Femur (tissue), 1 donor: ENCODE measurements at places on chromosomes 11 and 22.

- no peak for DNase-seq
Observed at GRCh38 chr22:39629851-39630250, 59.3 kb downstream of the CACNA1I start.

GRCh38 chr22:50403701-50404101, 60.6 kb downstream of the PPP6R2 start:
- peak; percentile 69 for DNase-seq

- no peak for DNase-seq
Observed at GRCh38 chr22:46726986-46727317, 11.1 kb downstream of the CERK start.

GRCh38 chr11:86360775-86361395, 13.8 kb upstream of the CCDC81 start:
- DNase-seq: no peak

GRCh38 chr11:64531906-64532312, 59.1 kb upstream of the SLC22A12 start:
- no peak for DNase-seq

GRCh38 chr11:61327669-61328071, 5.2 kb downstream of the DDB1 start:
- no peak for DNase-seq

- DNase-seq: no peak
Observed at GRCh38 chr11:103364687-103365086, 255.5 kb downstream of the DYNC2H1 start.

- DNase-seq: peak; percentile 57
Observed at GRCh38 chr22:40703736-40704135, 24.5 kb downstream of the MCHR1 start.

GRCh38 chr11:79309407-79309806, 131.4 kb downstream of the TENM4 start:
- DNase-seq: peak; percentile 1

DNA sequence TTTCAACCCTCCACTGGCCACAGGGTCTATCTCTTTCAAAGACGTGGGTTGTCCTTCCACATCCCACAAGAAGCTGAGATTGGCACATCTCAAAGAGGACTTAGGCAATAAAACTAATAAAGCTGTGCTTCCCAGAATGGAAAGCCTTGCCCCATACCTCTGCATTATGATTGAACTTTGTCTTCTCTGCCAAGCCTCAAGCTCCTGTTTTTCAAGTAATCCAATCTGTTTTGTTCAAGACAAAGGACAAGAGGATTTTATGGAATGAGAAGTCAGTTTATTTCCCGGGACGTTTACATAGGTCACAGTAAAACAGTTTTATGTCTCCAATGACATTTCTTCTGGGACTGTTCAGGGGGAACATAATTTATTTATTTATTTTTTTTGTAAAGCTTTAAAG, 108.4 kb downstream of the GALNT18 start:
- DNase-seq: no peak

DNA sequence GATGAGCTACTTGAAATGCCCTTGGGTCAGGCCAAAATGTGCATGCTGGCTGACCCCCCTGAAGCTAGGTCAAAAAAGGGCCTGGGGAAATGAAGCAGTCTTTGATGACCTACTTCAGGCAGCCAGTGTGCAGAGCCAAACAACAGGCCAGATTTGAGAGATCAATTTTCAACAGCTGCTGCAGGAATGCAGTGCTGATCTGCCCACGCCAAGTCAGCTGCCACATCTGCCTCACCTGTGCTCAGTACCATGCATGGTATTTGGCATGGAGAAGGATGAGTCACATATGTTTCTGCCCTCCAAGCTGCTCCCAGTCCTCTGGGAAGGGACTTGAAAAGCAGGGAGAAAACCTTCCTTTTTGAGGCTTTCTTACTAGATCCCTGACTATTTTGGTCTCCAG, 35.8 kb downstream of the MTNR1B start:
- DNase-seq: peak; percentile 64

DNA sequence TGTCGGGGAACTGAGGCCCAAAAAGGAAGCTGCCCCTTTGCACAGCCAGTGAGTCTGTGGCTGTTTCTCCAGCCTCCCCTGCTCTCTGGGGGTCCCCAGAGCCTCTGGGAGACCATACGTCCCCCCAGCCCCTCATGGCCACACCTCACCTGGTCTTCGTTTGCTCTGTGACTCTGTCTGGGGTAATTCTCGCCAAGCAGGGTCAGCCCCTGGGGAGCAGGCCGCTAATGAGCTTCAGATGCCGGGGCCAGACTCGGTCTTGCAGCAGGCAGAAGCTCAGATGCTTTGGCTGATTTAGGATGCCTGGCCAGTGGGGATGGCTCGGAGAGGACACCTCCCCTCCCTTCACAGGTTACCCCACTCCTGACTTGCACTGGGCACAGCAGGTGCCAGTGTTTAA, 24.1 kb upstream of the WNT11 start:
- DNase-seq: no peak

DNA sequence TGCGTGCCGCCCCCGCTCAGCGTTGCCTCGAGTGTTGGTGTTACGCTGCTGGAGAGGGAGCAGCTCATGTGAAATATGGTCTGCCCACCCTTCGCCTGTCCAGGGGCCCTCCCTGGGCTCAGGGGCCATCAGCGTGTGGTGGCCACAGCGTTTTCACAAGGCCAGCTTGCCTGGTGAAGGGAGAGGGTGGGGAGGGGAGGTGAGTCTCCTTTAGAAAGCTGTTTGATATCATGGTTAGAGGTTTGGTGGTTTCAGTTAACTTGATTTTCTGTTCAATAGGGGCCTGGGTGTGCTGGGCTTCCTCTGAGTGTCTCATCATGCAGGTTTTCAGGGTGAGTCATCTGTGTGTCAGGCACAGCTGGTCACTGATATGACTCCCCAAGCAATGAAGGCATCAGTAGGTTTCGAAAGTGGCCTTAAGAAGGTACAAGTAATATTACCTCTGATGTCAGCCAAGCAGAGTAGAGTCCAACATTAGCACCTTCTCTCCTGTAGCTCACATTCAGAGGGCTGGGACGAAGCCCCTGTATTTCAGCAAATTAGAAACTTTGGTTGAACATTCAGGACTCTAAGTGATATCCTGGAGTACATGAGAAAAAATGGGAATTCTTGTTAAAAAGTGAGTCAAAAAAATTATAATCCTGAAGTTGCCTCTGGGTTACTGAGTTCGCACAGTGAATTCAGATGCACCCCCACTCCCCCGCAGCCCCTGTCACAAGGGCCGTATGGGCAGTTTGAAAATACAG, 172.5 kb downstream of the TBC1D22A start:
- DNase-seq: no peak

DNA sequence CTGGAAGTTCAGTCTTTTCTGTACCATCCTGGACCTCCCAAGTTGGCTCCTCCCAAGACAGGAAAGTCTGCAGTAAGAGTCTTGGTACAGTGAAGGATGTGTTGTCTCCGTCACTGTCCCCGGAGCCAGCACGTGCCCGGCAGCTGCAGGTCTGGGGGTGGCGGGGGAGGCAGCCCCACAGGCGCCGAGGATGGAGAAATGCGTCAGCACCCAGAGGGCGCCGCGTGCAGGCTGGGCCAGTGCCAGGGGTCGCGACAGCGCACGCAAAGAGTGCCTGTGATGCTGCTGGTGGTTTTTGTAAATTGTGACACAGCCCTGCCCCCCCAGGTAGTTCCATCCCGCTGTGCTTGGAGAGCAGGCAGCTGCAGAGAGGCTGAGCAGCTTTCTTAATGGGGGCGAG, 1200.5 kb downstream of the BRD1 start:
- DNase-seq: no peak

- DNase-seq: no peak
Observed at GRCh38 chr11:69425895-69426544, 55.4 kb upstream of the LINC01488 start.

DNA sequence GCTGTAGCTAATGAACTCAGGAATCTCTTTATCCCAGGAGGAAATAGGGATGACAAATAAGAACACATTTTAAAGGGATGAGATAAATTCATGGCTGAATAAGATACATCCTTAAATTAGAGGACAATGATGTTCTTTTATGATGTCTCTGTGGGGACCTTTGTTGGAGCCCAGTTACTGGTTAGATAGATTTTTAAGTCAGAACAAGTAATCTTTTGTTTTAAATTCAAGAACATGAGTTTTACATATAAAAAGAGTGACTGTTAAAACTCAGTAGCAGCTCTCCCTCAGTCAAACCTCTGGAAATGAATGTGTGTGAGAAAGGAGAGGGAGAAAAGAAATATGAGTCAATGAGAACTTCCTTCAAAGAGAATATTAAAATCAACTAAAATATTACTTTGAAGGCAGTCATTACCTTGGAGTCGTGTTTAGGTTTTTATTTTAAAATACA, 241.6 kb downstream of the SWAP70 start:
- no peak for DNase-seq

GRCh38 chr11:46463701-46464421, 72.3 kb upstream of the CHRM4 start:
- peak; percentile 20 for DNase-seq

- peak; percentile 54 for DNase-seq
Observed at GRCh38 chr11:95788921-95789505, 569 bp downstream of the FAM76B start.

- DNase-seq: no peak
Observed at GRCh38 chr11:26078231-26078821, 253.6 kb upstream of the ANO3 start.

DNA sequence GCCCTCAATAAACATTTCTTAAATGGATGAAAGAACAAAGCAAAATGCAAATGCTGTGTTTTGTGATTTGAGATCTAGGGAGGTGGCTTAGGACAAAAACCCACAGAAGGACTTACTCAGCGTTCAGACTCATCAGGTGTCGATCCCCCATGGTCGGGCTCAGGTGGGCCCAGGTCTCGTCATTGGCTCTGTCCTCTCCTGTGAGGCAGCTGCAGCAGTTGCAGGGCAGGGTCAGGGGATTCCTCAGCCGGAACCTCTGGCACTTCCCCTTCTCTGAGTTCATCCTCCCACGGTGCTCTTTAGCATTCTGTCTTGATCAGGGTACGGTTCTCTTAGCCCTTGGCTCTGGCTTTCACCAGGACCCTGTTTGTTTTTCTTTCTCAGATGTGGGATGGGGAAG, 14.0 kb upstream of the ACR start:
- no peak for DNase-seq

GRCh38 chr11:122863704-122864326, 18.7 kb upstream of the JHY start:
- peak; percentile 65 for DNase-seq

- DNase-seq: no peak
Observed at GRCh38 chr11:61095021-61095420, 7.3 kb upstream of the CD5 start.

- DNase-seq: no peak
Observed at GRCh38 chr22:17769716-17770082, 4.6 kb downstream of the BID start.

GRCh38 chr22:39229075-39229474, 15.7 kb downstream of the PDGFB start:
- DNase-seq: no peak

DNA sequence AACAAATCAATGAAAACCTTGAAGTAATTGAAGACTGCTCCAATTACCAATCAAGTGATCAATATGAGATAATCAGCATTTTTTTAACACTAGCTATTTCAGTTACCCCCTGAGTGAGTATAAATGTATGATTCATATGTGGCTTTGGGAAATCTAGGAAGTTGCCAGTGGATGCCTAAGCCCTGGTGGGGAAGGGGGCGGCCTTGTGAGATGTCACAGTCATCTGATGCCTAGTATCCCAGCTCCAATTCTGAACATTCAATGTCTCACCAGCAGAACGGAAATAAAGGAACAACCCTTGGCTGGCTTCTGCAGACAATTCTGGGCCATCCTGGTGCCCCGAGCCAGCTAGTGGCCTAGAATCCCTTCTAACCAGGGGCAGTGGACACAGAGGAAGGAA, 58.5 kb upstream of the TIMP3 start:
- DNase-seq: no peak

- DNase-seq: no peak
Observed at GRCh38 chr22:38170469-38170868, 11.2 kb downstream of the PLA2G6 start.

DNA sequence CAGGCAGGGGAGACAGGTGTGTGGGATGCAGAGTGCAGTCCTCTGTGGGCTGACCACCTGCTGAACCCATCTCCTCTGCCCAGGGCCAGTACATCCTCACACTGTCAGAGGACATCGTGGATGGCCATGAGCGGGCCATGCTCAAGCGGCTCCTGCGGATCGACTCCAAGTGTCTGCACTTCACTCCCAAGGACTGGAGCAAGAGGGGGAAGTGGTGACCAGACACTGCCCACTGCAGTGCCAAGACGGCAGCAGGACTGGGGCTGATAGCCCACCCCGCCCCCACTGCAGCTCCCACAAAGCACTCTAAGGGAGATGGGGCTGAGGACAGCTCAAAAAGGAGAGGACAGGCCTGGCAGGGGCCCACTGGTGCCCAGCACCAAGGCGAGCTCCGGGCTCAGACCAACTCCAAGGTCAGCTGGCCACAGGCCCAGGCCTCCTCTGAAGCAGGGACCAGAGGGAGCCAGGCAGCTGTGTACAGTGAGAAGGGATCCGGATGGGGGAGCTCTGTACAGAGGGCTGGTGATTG, 1.6 kb downstream of the RNASEH2C start:
- DNase-seq: no peak

GRCh38 chr11:69958308-69958707, 119.8 kb upstream of the ANO1 start:
- peak; percentile 8 for DNase-seq

GRCh38 chr11:67519726-67520125, 3.5 kb downstream of the CABP2 start:
- DNase-seq: no peak

DNA sequence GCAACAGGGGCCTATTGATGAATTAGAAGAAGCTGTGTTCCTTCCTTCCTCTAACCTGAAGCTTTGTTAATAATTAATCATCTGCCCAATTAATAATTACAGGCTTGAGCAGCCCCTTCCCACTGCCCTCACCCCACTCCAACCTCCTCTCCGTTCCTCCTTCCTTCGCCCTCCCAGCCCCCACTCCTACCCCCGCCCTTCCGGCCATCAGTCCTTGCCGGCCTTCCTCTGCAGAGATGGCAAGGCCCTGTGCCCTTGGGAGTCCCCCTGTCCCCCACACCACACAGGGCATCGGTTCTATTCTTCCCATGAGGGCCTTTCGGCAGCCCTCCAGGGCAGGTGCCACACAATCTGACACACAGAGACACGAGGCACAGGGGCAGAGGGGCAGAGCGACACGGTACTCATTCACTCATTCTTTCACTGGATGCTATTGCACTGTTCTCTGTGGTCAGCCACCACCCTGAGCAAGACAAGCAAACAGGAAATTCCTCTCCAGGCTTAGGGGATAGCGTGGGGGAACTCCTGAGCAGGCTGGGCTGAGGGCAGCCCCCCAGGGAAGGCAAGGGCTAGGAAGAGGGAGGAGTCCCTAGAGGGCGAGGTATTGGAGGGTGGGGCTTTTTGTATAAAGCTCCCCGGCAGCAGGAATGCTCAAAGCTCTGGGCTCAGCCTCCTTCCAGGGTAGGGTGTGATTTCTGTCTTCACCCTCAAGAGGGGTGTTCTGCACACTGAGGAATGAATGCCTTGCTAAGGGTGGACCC, 14.7 kb downstream of the MGAT3 start:
- DNase-seq: no peak

GRCh38 chr11:20397281-20397680, 9.8 kb downstream of the PRMT3 start:
- no peak for DNase-seq

DNA sequence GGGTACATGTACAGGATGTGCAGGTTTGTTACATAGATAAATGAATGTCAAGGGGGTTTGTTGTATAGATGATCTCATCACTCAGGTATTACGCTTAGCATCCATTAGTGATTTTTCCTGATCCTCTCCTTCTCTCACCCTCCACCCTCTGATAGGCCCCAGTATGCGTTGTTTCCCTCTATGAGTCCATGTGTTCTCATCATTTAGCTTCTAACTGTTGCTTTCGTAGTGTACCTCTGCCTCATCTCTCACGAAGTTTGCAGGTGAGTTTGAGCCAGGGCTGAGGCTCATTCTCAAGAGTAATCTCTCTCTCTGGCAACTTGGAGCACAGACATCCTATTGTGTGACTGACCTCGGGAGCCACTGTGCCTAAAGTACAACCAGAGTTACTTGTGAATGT, 4.7 kb upstream of the HBE1 start:
- no peak for DNase-seq
